Naive thymus-derived CD4-positive, alpha-beta T cell (primary cell): ENCODE measurements at places on chromosomes 2 and 18. TPM values are rescaled to one million over a fixed set of nuclear protein-coding genes. Genes with fewer than 3 reads are reported as not detected.

The SP140 gene
- total RNA-seq: 45.2 TPM

The HOXD10 gene
- not detected in 2 replicates for total RNA-seq

The ADRA2B gene
- not detected for total RNA-seq

The TTR gene
- not detected for total RNA-seq

DNA sequence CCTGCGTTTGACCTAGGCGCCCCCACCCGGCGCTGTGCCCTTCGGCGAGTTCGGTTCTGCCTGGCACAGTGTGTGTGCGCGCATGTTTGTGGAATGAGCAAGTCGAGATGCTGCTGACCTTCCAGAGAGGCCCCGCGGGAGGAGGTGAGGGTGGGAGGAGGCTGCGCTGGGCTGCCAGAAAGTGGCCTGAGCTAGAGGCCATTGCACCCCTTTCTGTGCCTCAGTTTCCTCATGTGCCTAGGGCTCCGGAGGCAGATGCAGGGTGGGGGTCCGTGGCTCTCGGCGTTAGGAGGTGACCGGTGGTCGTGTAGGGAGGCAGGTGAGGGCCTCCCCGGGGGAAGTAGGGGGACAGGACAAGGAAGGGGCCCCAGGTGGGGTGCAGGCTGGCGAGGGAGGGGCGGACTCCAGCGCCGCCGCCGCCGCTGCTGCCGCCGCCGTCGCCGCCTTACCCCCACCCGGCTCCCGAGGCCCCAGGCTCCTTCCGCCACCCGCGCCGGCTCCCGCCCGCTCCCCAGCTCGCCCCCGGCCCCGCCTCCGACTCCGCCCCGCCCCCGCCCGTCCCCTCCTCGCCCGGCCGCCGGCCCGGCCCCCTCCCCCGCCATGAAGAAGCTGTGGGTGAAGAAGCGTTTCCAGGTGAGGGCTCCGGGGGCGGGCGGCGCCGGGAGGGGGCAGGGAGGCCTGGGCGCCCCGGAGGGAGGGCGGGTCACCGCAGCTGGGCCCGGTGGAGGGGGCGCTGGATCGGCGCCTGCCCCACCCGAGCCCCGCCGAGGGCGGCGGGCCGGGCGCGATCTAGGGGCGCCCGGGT, 7.0 kb downstream of the SPEG start:
- peak; percentile 51 for DNase-seq

GRCh38 chr2:128821010-128821409, 502.3 kb upstream of the HS6ST1 start:
- DNase-seq: no peak

- no peak for DNase-seq
These were observed 49.2 kb upstream of the SMAD2 start for GRCh38 chr18:47979611-47980200.

DNA sequence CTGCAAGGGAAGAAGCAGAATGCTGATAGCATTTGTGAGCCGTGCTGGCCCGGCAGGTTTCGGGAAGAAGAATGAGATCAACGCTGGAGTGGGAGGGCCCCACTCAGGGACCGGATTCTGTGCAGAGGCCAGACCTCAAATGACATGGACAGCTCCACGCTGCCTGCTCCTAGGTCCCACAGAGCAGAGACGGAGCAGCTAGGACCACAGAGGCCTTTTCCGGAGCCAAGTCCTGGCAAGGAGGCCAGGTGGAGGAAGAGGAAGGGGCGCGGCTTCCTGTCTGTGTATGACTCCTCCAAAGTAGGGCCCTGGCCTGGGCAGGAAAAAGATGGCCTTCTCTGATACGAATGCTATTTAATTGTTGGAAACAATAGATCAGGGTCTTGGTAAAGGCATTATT, 139.9 kb downstream of the LRRC30 start:
- no peak for DNase-seq

GRCh38 chr18:610214-610928, 13.6 kb downstream of the CLUL1 start:
- DNase-seq: no peak

- no peak for DNase-seq
These were observed 15.7 kb upstream of the LYPD6 start for GRCh38 chr2:149314687-149315086.

DNA sequence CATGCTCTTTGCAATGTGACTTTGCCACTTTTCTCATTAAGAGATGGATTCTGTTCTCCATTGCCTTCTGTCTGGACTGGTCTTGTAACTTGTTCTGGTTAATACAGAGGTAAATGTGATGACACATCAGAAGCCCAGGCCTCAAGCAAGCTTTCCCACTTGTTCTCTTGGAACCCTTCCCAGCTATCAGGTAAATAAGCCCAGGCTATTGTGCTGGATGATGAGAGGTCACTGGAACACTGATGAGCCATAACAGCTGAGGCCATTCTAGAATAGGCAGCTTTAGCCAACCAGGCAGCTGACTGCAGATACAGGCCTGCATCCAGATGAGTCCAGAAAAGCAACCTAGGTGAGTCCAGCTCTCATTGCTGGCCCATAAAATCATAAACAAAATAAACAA, 1007.0 kb upstream of the ACVR2A start:
- DNase-seq: no peak

GRCh38 chr2:134277223-134277622, 23.4 kb downstream of the MGAT5 start:
- no peak for DNase-seq

- DNase-seq: peak; percentile 5
These were observed 26.5 kb upstream of the IGFBP2 start for GRCh38 chr2:216606551-216607276.
